ENCODE measurements at places on chromosomes 5 and 9. TPM values are rescaled to one million over a fixed set of nuclear protein-coding genes. Genes with fewer than 3 reads are reported as not detected.

DNA sequence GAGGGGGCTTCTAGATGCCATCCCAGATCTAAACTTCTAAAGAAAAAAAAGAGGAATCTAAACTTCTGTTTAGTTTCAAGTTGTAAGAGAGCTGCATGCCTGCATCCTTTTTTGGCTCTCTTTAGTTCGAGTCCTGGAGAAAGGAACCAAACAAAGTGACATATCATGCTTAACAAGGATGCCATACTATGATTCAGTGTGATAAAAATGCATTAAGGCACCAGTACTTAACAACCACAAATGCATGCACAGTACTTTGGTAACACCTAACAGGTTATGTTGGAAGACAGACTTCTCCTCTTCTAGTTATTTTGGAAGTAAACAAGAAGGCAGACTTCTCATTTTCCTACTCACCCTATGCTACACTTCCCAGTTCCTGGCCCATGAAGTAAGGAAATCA is 27.3 kb downstream of the NME5 start:
- DNase-seq, result no peak

- no peak for DNase-seq
Measured at GRCh38 chr9:27664121-27664779, 91.0 kb upstream of the C9orf72 start.

DNA sequence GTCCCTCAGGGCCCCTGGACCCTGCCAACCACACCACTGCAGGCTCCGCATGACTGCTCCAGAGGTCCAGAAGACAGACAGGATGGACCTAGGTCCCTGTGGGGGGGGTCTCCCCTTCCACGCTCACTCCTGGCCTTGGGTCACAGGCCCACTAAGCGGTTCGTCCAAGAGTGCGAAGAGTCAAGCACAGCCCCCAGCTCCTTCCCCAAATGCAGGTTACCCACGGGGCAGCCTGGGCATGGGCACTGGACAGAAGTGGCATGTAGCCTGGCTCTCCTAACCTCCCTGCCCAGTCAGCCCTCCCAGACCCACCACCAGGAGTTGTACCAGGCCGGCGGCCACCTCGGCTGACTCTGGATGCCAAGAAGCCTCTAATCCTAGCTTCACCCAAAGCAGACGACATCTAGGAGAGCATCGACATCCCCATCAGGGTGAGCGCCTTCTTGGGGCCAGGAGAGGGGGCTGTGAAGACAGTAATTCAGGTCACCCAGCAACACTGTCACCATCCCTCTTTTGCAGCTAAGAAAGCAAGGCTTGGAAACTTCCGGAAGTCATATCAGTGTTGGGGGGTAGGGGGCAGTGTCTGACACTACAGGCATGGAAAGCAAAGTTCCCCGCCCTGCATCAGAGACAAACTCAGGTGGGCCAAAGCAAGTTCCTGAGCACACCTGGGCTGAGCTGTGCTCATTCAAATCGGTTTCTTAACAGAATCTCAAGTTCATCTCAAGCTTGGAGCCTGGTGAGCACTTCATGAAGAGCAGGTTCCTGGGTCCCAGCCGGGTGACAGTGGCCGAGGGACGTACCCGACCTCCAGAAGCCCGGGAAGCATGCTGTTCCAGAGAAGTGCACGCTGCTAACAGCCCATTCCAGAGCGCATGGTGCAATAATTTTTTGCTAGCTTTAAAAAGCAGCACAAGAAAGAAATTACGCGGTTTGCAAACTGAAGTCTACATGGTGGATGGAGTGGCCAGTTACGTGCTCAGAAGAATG is 68.7 kb downstream of the SEMA4D start:
- DNase-seq, result no peak

- no peak for DNase-seq
Measured at GRCh38 chr9:81634915-81635516, 54.3 kb downstream of the TLE1 start.

DNA sequence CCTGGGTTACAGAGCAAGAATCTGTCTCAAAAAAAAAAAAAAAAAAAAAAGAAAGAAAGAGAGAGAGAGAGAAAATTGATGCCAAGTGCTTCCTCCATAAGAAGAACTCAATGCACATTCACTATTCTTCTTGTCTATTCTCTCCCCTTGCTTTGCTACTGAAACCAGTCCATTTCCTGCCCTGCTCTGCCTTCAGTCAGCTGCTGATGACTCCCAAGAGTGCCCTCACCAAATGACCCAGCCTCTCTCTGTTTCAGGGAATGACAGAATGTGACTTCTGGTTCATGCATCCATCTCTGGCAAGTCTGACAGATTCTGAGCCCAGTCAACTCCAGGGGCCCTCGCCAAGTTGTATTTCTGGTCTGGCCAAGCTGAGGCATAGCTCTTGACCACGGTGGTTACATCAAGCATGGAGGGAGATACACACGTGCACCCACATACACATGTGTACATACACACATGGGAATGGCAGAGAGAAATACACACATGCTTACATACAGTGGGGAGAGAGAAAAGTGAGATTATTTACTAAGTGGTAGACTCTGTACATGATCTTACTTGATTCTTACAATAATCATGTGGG is 106.2 kb downstream of the NSG2 start:
- no peak for DNase-seq

- DNase-seq, result no peak
Measured at GRCh38 chr5:119792161-119792799, 162.9 kb downstream of the FAM170A start.

CA9 gene
- 10.7 TPM for total RNA-seq

DNA sequence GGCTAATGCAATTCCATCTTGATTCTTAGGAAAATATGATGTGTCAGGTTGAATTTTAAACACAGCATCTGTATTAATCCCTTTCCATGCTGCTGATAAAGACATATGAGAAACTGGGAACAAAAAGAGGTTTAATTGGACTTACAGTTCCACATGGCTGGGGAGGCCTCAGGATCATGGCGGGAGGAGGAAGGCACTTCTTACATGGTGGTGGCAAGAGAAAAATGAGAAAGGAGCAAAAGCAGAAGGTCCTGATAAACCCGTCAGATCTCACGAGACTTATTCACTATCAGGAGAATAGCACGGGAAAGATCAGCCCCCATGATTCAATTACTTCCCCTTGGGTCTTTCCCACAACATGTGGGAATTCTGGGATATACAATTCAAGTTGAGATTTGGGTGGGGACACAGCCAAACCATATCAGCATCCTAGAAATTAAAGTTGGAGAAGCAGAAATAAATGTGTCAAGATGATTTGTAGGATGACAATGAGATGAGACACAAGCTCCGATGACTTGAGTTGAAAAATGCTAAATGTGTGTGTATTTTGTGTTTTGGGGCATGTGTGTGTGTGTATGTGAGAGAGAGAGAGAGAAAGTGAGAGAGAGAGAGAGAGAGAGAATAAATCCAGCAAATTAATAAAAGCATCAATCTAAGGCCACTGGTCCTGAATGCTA is 48.5 kb upstream of the ANKRD55 start:
- no peak for DNase-seq

DNA sequence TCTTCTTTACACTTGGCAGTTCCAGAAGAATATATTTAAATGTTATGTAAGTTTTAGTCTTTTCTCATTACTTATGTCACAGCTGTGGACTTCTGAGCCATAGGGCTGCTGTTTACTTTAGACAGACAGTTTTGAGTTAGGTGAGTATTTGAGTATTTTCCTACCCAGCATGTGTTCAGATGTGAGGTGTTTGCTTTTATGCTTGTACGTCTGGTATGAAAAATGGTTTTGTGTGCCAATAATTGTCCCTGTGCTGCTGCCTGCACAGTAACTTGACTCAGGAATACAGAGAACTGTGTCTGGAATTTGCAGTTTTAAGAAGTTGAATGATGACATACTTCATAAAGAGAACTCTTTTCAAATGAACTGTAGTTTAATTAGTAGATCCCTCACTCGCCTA is 20.8 kb downstream of the MEGF10 start:
- DNase-seq, result no peak

DNA sequence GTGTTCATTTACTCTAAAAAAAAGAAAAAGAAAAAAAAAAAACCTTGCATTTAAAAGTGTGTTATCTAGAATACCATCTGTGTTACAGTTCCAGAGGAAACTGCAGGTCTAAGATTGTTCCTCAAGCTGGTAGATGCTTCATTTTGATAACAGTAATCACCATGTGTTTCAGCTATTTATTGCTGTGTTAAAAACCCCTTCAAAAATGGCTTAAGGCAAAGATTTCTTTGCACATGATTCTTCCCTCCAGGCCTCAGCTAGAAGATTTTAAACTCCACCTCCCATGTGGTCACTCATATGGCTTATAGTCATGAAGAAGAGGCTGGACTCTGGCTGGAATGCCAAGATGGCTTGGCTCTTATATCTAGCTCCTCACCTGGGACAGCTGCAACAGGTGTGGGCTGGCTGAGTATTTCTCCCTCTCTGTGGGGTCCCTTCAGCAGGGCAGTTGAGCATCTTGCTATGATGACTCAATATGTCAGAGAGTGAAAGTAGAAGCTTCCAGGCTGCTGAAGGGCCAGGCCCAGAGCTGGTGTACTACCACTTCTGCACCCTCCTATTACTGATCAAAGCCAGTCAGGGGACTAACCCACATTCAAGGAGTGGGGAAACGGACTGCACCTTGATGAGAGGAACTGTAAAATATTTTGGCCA is 920.4 kb upstream of the DMAC1 start:
- no peak for DNase-seq

GRCh38 chr9:116697362-116697761 is 10.3 kb downstream of the TRIM32 start:
- no peak for DNase-seq

- no peak for DNase-seq
Measured at GRCh38 chr5:172051643-172052339, 45.4 kb upstream of the FBXW11 start.

CCDC192 gene
- not detected for total RNA-seq

GRCh38 chr9:98222885-98223691 is 30.7 kb upstream of the CORO2A start:
- DNase-seq, result no peak

- DNase-seq, result no peak
Measured at GRCh38 chr5:102762095-102762534, 7.0 kb downstream of the PAM start.

MLANA gene
- total RNA-seq, result not detected

CENPK gene
- total RNA-seq, result 1.1 TPM

DNA sequence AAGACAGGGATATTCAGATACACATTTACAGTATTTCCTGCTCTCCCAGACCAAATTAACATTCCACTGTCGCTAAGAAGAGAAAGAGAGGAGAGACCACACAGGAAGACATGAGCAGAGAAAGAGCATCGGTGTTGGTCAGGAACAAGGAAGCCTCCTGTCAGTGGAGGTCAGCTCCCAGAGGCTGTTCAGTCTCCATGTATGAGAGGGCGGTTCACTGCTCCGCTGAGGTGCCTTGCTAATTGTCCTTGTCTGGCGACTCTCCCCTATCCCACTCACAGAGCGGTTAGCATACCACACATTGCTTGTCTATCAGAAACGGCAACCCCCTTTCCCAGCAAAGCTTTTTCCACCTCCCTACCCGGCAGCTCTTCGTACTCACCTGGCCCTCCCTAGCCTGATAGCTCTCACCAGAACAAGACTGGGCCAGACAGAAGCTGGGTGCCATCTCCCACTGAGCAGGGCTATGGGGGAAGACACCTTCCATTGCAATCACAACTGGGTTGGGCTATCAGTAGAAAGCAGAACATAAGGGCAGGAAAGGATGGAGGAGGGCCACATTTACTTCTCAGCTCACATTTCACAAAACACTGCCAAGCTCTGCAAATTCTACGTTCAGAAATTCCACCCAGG is 58.6 kb upstream of the LMNB1 start:
- DNase-seq, result no peak

- DNase-seq, result no peak
Measured at GRCh38 chr5:119439140-119439631, 13.1 kb upstream of the HSD17B4 start.

GNA14 gene
- 5.8 TPM for total RNA-seq

- no peak for DNase-seq
Measured at GRCh38 chr9:91421128-91421765, 2.4 kb downstream of the NFIL3 start.

- no peak for DNase-seq
Measured at GRCh38 chr5:87876616-87877015, 392.0 kb downstream of the TMEM161B start.

- DNase-seq, result no peak
Measured at GRCh38 chr9:37269221-37269620, 148.8 kb downstream of the ZCCHC7 start.

GRCh38 chr5:89399548-89399947 is 516.6 kb upstream of the MEF2C start:
- no peak for DNase-seq

DNA sequence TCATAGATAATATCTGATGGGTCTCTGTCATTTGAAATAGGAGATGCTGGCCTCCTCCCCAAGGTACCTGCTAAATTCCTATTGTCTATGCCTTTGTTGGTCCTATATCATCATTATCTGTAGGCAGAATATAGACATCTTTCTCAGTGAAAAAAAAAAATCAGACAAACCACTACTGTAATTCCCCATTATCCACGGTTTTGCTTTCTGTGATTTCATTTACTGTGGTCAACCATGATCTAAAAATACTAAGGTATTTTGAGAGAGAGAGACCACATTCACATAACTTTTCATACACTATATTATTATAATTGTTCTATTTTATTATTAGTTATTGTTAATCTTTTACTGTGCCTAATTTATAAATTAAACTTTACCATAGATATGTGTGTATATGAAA is 122.5 kb downstream of the INVS start:
- no peak for DNase-seq

DNA sequence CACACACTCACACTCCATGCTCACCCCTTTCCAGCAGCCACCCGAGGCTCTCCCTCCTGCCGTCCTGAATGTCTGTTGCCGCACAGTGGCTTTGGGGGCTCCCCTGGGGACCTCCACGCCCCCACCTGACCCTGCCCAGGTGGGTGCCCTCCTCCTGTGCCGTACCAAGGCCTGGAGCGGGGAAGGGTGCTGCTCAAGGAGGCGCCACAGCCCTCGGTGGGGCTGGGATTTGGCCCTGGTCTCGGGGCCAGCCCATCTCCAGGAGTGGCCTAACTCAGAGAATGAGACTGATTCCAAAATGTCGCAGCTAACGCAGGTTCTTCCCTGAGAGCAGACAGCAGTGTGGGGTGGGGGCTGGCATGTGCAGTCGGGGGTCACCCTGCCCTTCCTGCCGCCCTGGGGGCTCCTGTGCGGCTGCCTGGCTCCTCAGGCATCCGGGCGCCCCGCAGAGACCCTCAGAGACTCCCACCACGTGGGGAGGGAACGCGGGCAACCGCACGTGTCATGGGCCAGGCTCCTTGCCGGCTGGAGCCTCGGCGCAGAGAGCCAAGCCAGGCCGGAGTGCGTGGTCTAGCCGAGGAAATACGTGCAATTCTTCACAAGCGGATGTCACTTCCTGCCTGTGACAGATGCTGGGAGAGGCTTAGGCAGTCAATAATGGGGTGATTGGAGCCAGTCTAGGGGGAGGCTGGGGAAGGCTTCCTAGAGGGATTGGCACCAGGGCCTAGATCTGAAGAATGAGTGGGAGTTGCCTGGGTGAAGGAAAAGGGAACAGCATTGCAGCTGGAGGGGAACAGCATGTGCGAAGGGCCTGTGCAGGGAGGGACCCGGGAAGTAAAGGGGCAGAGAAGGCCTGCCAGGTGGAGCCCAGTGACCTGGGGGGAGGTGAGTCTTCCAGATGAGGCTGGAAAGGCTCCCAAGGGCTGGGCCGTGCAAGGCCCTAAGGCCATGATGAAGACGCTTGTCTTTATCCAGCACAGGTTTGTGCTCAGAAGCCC is 44.1 kb downstream of the C9orf50 start:
- no peak for DNase-seq

Measured in thoracic aorta (tissue), 2 donors.